ENCODE measurements at places on chromosomes 7 and 10.

DNA sequence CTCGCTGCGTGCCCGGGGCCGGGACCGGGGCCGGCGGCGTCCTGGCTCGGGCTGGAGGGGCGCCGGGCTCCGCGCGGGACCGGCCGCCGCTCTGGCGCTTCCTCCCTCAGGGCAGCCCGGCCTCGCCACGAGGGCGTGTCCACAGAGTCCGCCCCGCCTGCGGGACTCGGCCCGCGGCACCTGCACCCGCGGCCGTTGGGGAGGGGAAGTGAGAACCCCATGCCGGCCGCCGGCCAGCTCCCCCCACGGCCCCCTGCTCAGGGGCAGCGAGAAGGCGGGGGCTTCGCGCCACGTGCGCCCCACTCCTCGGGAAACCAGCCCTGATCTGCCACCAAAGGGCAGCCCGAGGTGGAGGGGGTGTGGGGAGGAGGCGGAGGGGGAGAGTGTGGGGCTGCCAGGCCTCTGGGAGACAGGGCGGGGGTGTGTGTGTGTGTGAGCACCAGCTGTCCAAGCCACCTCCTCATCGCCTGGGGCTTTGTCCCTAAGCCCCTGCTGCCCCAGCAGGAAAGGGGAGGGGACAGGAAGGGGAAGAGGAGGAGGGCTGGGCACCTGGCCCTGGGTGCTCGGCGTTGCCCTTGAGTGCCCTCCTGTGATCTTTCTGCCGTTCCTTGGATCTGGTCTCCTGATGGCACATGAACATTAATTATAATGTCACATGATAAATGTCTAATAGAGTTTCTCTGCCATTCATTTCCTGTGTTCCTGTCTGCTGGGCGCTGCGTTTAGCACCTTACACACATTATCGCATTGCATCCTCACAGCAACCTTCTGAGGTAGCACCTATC lies at the start of gene PIK3AP1:
PIK3AP1 (minus strand) TSS at position 93 of the 785 bp plus-strand sequence. CDS start 120 bp downstream, outside the sequence.
- no peak for DNase-seq

DNA sequence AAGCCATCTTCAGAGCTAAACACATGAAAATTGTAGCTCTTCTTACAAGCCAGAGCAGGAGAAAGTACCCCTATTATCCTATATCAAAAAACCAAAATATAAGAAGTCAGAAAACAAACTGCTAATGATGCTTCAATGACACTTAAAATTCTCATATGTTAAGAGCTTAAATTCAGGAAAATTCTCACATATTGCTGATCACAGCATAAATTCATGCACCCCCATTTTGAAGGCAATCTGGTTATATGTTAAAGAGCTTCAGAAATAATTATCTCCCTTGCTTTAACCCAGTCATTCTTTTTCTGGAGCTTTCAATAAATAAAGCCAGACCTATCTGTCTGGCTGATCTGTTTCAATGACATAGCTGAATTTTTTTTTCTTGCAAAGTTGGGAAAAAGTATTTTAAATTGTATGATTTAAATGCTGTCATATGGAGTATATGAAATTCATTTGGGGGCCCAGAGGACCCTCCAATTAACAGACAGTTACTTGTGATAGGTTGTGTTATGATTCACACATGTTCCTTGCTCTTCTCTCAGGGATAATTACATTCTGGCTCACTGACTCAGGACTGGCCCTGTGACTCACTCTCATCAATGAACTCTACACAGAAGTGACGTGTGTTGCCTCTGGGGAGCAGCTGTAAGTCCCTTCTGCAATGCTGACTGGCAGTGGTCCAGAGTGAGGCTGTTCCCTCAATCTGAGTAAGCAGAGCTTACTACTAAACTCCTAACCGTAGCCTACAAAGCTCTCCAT lies 85.2 kb downstream of the HGF start:
- DNase-seq: peak; percentile 100

- DNase-seq: peak; percentile 42
Observed at GRCh38 chr10:70549962-70550458, 52.5 kb downstream of the PRF1 start.

DNA sequence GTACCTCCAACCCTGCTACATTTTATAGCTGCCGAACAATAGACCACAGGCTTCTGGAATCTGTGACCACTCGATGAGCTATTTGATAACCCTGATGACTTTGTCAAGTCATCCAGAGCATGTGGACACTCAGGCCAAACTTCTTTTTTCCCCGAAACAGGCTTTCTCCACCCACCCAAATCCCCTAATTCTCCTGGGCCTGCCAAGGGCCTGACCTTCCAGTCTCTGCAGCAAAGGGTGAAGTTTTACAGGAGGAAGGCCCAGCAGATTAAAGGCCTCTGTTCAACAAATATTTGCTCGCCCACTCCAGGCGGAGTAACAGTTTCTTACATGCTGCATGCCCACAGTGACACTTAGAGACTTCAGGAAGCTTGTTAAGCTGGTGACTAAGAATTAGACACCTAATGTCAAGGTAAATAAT lies 2.0 kb downstream of the JCAD start:
- DNase-seq: peak; percentile 57

DNA sequence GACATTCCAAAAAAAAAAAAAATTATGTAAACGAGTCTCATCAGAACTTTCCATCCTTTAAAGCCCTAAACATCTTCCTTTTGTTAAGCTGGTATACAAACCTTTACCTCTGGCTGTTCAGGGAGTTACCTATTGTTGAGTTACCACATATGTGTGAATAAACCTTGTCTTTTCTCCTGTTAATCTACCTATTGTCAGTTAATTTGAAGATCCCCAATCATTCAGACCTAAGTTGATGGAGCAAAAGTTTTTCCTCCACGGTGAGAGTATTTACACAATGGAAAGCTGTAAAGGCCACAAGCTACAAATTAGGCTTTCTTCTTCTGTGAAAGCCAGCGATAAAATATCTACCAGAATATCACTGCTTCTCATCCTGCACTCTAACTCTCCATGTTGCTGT lies 80.3 kb downstream of the SKAP2 start:
- DNase-seq: no peak

- no peak for DNase-seq
Observed at GRCh38 chr7:92613720-92614119, 23.5 kb upstream of the FAM133B start.

DNA sequence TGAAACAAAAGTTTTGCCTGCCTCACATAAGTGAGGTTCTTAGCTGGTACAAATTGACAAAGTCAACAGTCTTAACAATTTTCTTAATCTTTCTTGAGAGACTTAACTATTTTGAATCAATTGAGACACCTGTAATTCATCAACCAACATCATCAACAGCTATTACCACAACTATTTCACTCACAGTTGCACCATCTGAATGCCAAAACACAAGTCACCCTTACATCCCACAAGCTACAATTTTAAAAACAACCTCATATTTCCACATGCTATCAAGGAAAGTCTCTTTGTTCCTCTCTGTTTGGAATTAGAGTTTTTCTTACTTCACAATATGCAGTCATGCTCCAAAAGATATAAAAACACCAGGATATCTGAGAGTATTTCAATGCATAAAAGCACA lies 4.9 kb downstream of the SMURF1 start:
- peak; percentile 79 for DNase-seq

DNA sequence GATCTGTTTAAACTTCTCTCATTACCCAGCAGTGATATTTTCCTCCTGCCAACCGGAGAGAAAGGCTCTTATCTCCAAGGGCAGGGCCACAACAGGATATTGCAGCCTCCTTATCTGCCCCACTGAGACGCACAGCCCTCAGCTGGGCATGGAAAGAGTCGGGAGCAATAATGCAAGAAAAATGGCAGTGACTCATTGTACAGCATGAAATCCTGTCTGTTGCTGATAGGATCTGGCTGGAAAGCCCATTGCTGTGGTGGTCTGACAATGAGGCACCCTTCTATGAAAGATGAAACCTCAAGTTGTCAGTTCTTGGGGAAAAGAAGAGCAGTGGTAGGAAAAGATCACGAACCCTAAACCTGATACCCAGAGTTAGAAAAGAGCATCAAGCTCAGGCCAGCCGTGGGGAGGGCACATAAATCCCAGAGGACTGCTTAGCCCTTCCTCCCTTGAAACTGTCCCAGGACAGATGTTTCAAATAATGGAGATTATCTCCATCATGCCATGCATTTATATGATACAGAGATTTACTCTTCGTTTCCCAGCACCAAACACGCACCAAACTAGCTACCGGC lies 47.0 kb upstream of the FIGNL1 start:
- DNase-seq: peak; percentile 94

DNA sequence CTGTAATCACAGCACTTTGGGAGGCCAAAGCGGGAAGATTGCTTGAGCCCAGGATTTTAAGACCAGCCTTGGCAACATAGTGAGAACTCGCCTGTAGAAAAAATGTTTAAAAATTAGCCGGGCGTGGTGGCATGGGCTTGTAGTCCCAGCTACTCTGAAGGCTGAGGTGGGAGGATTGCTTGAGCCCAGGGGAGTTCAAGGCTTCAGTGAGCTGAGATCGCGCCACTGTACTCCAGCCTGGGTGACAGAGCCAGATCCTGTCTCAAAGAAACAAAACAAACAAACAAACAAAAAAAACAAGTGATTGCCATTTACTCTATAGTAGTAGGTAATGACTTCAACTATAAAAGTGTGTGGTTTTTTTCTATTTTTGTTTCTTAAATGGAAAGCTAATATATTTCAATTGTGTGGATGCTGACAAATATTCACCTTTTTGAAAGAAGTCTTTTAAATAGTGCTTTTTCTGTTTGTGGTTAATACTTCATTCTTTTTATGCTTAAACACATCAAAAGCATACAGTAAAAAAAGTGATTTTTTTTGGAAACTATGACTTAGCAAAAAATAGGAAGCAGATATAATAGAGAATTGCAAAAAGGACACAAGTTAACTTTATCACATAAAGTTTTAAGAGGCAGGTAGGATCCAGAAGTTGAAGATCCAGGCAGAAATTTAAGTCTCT lies 48.4 kb downstream of the ZNF277 start:
- DNase-seq: no peak

DNA sequence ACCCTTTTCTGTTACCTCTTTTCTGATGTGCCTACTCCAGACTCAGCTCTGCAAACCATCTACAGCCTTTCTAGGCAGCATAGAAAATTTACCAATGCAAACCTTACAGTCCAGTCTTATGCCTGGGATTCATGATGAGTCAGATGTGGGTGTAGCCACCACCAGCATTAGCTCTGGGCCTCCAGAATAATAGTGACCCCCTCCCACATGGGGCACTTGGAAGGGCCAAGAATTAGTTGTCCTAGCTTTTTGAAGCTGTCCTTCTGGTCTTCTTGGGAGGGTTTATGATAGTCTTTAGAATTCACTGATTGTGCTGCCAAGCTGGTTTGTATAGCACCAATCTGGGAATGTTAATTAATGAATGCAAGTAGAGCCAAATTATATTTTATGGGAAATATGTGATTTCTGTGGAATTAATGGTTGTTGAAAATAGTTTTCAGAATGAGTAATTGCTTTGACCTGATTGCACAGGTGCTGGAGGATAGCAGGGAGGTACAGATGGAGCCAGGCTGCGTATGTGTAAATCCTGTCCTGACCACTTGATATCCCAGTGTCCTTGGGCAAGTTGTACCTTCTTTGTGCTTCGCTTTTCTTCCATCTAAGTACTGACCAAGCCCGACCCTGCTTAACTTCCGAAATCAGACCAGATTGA lies 94.8 kb downstream of the CPED1 start:
- DNase-seq: peak; percentile 58

DNA sequence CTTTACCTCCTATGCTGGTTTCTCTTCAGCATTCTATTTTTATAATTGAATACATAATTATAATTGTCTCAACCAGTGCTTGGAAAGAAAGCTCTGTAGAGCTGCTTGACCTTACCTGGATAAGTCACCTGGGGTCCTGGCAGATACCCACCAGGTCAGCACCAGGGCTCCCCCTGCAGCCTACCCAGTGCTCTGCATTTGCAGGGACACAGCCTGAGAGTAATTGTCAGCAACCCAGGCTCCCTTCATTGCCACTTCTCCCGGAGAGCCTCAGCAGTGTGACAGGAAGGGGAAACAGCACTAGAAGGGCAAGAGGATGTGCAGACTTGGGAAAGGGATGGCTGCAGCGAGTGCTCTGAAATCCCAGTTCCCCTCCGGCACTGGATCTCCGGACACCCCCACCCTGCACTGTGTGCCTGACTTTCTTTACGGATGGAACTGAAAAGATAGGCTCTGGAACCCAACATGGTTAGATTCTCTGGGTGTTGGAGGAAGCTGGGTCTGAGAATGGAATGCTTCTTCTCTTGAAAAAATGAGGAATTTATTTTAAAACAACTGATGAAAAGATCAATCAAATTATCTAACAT lies 11.4 kb upstream of the PAX4 start:
- DNase-seq: no peak

DNA sequence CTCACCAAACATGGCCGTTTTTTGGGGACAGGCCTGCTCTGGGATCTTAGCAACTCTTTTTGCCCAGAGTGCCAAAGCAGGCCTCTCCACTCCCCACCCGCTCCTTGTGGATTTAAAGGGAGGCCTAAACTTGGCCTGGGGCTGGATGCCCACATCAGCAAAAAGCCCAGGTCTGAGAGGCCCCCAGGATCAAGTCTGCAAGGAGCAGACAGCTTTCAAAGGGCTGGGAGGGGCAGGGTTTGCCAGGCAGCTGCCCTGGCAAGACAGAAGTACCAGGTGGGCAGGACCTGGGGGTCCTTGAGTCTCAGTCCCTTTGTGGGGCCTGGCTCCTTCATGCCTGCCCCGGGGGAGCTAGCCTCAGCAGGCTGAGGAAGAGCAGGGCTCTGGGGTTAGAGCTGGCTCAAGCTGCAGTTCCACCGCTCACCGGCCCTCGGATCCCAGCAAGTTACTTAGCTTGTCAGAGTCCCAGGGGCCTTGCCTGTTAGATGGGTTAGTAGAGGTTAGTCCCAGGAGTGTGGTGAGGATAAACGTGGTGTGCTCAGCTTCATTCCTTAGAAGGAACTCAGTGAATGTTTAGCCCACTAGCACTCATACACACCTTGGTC lies 56.2 kb downstream of the ARHGAP22 start:
- no peak for DNase-seq

- DNase-seq: peak; percentile 82
Observed at GRCh38 chr7:134636008-134636449, 10.6 kb upstream of the BPGM start.

DNA sequence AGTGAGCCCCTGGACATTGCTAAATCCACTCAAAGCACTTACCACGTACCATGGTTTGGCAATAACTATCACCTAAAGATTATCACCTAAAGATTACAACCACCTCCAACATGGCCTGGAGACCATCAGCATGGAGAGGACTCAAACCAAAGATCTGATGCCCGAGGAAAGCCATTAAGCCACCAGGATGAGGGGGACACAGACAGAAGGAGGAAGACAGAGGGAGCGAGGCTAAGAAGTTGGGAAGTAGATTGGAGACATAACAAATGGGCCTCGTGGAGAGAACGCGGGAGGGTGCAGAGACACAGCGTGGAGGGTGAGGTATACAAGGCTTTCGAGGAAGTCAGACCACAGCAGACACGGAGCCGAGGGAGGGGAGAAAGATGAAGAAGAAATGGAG lies 700.2 kb downstream of the PARD3 start:
- no peak for DNase-seq

DNA sequence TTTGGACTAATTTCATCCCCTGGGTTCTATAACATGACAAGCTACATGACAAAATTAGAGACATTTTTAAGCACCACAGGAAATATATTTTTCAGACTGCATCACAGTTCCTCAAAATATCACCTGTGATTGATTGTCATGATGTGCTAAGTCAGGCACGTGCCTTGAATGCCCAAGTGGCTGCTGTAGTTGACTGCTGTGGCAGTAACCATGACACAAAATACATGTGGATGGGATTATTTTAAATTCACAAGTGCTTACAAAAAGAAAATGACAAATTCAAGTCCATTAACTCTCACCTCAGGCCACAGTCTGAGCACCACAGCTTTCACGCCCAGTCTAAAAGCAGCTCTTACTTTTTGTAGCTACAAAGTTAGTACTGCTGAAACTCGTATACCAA lies 45.5 kb downstream of the TNPO3 start:
- no peak for DNase-seq

GRCh38 chr10:125201108-125201524 lies 40.8 kb upstream of the CTBP2 start:
- peak; percentile 71 for DNase-seq

- DNase-seq: no peak
Observed at GRCh38 chr7:130944997-130945396, 211.0 kb upstream of the KLF14 start.

Data from amniotic epithelial cell (primary cell).